ENCODE measurements at places on chromosomes 5 and 9.

DNA sequence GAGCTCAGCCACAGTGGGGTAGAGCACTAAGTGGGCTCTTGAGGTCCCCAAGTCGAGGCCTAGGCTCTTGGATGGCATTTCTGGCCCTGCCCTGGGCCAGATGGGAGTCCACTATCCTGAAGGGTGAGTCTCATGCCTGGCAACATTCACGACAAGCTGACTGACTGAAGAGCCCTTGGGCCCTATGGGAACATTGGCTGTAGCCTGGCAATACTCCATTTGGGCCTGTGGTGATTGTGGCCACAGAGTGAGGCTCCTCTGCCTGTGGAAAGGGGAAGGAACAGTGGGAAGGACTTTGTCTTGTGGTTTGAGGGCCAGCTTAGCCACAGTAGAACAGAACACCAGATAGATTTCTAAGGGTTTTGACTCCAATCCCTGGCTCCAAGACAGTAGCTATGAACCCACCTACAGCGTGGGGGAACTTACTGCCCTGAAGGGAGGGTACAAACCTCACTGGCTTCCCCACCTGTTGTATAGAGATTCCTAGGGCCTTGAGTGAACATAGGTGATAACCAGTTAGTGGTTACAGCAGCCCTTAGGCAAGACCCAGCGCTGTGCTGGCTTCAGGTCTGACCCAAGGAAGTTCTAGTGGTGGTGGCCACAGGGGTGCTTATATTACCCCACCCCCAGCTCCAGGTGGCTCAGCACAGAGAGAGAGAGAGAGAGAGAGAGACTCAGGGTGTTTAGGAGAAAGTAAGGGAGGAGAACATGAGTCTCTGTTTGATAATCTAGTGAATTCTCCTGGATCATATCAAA is 72.4 kb downstream of the KIAA0825 start:
- no peak for DNase-seq

DNA sequence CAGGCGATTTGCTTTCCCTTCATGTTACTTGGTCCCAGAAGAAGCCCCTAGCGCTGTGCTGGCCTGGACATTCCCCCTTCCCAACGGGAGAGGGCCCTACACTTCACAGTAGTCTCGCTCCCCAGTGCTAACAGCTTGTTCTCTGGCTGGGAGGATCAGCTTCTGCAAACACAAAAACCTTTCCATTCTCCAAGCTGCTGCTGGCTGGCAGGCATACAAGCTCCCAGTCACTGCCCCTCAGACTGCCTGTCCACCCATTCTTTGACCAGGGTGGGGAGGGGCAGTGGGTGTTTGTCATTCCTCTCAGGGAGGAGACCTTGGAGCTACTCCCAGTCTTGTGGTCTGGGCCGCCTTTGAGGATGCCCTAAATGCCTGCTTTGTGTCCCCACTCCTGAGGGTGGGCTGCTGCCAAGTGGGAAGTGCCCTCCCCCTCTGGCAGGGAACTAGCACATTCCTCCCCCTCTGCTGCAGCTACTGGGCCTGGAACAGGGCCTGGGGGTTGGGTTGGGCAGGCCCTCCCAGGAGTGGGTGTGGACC is 20.8 kb downstream of the ENHO start:
- DNase-seq = no peak

DNA sequence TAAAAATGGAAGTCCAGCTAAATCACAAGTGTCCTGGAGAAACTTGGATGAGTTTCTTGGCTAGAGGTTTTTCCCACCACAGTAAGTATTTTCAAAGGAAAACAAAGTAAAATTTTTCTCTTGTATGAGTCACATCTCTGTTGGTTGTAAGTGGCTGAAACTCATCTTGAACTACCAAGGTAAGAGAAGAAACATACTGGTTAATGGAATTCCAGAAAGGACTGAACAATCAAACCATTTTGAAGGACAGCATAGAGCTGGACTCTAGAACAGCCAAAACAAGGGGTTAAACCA is 102.8 kb upstream of the CDKN2B start:
- DNase-seq = no peak

GRCh38 chr5:59842999-59843398 is 50.5 kb downstream of the PDE4D start:
- no peak for DNase-seq

- DNase-seq = no peak
These were observed 307.6 kb downstream of the ARL15 start for GRCh38 chr5:54002779-54003178.

DNA sequence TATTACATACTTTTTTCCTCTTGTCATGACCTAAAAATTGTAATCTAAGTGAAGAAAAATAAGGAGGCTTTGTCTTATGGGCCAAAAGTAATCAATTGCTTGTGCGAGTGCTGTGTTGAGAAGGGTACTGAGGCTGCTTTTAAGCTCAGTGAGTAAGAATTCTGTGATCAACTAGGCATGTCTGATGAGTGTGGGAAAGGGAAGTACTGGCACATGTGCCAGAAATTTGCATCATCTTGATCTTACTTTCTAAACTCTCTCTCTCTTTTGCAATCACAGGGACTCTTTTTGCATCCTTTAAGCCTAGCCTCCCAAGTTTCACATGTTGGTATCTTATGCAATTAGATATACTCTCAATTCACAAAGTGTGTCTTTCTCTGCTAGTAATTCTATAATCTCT is 329.9 kb downstream of the KIF4B start:
- DNase-seq = no peak

GRCh38 chr5:133267601-133268000 is 215.8 kb downstream of the HSPA4 start:
- no peak for DNase-seq

DNA sequence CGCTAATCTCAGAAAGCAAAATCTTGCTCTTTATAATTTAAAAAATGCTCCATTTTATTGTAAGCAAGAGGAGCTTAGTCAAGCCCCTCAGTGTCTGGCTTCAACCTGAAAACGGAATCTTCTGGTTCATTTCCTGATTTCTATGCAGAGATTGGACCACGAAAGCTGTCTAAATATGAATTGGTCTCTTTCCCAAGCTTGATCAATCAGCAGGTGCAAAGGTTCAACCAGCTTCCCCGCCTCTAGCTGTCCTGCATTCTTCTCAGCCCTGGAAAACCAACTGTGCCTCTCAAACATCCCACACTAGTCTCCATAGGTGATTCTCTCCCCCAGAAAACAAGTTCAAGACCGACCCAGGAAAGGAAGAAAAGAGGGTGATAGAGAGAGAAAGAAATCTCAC is 34.5 kb downstream of the FNBP1 start:
- DNase-seq = no peak

DNA sequence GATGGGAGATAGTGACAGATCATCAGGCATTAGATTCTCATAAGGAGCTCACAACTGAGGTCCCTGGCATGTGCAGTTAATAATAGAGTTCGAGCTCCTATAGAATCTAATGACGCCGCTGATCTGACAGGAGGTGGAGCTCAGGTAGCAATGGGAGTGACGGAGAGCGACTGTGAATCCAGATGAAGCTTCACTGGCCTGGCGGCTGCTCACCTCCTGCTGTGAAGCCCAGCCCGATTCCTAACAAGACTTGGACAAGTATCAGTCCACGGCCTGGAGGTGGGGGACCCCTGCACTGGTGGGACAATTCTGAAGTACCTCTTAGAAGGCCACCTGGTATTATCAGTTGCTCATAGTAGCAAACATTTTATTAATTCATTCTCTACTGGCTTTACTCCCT is 377.9 kb upstream of the ITGA1 start:
- no peak for DNase-seq

DNA sequence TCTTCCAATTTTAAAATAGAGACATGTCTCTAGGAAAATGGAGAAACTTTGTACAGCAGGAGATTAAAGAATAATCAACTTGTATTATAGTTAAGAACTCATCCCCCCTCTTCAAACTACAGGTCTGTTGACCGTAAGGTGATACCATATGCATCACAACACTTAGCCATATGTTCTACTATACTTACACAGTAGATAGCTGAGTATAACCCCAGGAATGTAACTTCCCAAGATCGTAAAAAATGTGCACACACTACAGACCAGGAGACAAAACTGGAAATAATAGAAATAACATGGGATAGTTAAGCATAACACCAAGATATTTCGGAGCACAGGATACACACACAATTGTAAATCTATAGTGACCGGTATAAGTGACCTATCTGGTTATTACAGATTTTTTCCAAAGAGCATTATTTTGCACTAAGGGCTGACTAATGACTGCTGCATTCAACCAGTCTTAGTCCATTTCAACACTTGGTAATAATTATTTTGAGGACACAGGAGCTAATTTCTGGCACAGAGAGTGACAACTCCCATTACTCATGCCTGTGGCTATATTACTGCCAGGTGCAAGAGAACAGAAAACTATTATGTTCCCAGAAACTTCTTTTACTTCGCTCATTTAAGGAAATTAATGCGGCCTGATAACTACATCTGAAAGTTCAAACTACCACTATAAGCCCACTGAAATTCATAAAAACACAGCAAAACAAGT is 15.4 kb upstream of the ZNF622 start:
- DNase-seq = no peak

- no peak for DNase-seq
These were observed 218.3 kb downstream of the MEF2C start for GRCh38 chr5:88664645-88665044.

DNA sequence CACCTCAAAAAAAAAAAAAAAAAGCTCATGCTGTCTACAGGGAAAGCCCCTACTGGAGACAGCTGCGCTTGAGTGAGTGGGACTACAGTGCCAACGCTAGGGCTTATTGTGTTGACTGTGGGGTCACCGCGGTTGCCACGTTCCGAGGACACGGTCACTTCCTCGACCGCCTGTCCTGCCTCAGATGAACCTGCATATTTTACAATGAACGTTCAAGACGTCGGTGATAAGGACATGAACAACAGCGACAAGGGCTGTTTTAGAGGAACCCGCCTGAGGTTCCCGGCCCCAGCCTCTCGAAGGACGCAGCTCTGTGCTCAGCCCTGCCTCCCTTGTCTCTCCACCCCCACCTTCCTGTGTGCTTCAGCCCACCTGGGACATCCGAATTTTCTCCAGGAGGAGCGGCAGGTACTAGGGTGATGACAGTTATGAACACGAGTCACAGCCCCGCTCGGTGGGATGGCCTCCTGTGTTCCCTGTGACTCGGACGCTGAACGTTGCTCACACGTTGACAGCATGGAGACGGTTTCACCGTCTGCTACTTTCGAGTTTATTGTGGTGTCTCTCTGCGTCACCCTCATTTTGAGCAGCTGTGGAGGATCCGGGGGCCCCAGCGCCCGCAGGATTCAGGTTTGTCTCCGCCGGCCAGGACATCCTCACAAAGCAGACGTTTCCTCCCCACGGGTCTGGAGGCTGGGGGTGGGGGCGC is 11.3 kb upstream of the DIPK1B start:
- DNase-seq = peak; percentile 40

- no peak for DNase-seq
These were observed 2.8 kb downstream of the TICAM2 start for GRCh38 chr5:115599502-115599901.

- no peak for DNase-seq
These were observed 12.4 kb upstream of the SIL1 start for GRCh38 chr5:139210585-139210984.

GRCh38 chr9:90044710-90045151 is 439.9 kb downstream of the GADD45G start:
- no peak for DNase-seq

GRCh38 chr9:115262952-115263351 is 145.0 kb upstream of the TNC start:
- no peak for DNase-seq

GRCh38 chr5:32222723-32223470 is 48.8 kb upstream of the GOLPH3 start:
- DNase-seq = no peak

DNA sequence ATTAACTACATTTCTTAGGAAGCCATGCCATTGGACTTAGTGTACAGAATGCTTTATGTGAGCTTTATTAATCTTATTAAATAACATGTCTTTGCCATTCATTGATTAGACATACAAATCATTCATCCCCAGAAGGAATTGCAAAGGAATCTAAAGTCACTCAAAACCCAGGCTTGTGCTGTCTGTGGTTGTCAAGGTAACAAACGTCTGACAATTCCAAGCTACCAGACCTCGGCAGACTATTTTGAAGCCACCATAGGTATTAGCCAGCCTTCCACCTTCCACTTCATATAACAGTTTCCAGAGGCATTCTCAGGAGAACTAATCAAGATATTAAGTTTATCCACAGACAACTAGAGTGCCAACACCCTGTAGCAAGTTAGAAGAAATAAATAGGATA is 135.2 kb upstream of the TUSC1 start:
- DNase-seq = no peak

GRCh38 chr5:39543335-39543734 is 118.6 kb upstream of the DAB2 start:
- no peak for DNase-seq
